ENCODE measurements at places on chromosomes 1 and 21.

DNA sequence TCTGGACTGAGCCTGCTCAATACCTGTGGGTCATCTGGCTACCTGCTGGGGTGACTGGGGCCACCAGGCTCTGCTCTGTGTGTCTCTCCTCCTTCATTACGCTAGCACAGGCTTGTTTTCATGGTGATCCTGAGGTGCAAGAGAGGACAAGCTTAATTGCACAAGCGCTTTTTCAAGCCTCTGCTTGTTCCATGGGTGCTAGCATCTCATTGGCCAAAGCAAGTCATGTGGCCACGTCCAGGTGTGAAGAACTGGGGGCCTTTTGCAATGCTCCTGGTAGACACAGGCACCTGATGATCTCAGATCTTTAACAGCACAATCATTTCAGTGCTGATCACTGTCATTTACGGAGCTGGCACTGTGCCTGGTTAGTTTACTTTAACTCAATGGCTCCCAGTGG is 114.6 kb downstream of the KAZN start:
- DNase-seq, result no peak

DNA sequence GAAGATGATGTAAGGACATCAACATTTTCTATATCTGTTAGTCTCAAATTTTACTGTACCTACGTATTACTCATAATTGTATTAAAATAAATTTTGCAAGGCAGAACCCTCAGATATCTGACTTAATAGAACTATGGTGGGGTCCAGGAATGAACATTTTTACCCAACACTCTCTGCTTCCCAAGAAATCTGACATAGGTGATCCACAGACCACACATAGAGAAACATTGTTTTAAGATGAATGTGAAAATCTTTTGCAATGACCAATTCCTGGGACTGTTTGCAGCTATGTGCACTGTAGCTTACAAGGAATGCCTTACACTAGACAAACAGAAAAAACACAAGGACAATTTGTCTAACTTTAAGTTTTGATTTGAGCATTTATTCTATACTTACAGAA is 645.6 kb upstream of the ADGRL2 start:
- no peak for DNase-seq

GRCh38 chr1:39158327-39159086 is 46.0 kb upstream of the MACF1 start:
- DNase-seq, result no peak

- no peak for DNase-seq
These were observed 74.7 kb upstream of the BACH1 start for GRCh38 chr21:29224006-29224405.

GRCh38 chr21:18368205-18368604 is 35.4 kb downstream of the TMPRSS15 start:
- DNase-seq, result no peak

DNA sequence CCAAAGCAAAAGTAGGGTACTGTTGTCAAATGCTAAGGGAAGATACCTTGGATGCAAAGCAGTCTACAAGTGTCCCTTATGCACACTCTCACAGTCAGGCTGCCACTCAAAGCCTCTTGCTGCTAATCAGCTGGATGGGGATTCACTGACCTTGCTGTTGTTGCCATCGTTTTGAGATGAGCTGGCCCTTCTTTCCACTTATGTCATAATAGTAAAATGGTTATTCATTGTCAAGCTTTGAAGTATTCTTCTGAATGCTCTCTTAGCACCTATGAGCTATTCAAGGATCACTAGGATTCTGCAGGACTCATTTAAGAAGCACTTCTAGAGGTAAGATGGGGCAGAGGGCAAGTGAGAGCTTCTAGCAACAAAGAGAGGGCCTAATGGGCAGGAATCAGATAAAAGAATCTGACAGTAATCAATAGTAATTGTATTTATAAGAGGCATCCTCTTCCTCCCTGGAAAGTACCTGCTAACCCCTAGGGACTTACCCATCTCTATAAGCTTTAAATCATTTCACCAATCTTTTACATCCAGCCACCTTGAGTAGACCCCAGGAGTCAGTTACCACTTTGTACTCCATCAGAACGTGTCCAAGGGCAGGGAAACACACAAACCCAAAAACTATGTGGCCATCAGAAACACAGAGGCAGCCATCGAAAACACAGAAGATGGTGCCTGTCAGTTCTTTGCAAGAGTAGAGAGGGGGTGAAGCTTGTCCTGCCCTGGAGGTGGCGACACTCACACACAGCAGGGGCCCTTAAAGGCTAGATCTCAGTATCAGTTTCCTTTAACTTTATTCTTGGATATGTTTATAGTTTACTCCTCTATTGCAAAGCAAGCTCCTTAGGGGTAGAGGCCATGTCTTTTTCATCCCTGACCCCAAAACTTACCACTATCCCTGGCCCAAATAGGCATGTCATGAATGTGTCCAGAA is 103.7 kb upstream of the NFIA start:
- no peak for DNase-seq

DNA sequence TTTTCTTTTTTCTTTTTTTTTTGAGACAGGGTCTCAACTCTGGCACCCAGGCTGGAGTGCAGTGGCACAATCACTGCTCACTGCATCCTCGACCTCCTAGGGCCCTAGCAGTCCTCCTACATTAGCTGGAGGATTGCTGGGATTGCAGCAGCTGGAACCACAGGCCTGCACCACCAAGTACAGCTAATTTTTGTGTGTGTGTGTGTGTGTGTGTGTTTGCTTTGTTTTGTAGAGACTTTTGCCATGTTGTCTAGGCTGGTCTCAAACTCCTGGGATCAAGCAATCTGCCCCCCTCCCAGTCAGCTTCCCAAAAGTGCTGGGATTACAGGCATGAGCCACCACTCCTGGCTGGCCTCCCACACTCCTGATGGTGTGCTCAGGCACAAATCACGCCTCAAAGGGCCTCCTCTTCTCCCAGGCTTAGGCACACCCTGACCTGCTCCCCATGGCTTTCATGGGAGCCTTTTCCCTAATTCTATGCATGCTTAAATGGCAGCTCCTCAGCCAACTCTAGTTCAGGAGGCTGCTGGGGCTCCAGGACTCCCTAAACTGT is 9.4 kb downstream of the FAM229A start:
- DNase-seq, result no peak

GRCh38 chr1:58922302-58923089 is 138.6 kb upstream of the JUN start:
- DNase-seq, result peak; percentile 45

GRCh38 chr1:198679535-198680173 is 40.8 kb downstream of the PTPRC start:
- peak; percentile 74 for DNase-seq

DNA sequence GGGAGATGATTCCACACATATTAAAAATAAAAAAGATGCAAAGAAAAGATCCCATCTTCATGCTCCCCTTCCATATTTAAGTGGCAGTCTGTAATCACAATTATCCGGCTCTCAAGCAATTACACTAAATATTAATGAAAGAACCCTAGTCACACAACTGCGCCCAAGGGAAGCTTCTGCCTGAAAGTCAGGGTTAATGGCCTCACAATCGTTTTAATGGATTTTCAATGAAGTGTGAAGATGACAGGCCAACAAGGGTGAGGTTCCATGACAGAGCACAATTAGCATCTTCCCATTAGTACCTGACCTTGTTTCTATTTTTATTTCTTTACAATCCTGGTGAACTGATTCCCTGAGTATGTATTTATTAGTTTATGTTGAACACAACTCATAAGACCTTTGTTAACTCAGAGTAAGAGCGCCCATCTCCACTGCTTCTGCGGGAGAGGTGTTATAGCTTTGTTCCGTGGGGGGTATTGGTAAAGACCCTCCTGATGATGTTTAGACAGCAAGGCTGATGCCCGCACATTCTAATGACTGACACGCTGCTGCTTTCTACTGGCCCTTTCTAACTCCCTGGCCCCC is 80.9 kb downstream of the IER5 start:
- DNase-seq, result no peak

GRCh38 chr1:54506594-54506993 is 41.4 kb upstream of the ACOT11 start:
- DNase-seq, result no peak

- DNase-seq, result no peak
These were observed 71.2 kb upstream of the MACF1 start for GRCh38 chr1:39133340-39133684.

DNA sequence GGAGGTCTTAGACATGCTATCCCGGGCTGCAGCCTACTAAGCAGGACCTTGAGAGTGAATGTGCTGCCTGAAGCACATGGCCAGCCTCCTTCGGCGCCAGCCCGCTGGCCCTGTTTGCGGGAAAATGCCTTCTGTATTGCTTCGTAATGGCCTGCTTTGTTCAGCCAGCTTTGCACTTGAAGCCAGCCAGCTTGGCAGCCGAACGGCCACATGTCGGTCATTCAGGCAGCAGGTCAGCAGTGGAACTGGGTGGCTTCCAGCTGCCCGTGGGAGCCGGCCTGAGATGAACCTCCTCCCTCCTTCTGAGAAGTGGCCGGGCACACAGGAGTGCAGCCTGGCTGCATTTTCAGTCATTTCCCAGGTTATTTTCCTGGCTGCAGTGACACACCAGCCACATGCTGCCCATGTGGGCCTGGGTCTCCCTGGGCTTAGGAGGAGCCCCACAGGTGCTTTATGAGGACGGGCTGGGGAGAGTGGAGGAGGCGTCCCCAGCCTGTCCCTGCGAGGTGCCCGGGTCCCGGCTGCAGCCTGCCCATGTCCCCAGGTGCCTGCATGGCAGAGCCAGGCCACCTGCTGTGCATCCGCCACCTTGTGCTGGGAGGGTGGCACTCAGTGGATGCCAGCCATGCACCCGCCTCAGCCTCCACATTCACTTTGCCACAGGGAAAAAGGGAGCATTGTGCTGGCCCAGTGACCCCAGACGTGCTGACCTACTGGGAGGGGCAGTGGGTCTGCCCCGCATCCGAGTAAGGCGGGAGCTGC is 103.5 kb downstream of the SIK1 start:
- no peak for DNase-seq

DNA sequence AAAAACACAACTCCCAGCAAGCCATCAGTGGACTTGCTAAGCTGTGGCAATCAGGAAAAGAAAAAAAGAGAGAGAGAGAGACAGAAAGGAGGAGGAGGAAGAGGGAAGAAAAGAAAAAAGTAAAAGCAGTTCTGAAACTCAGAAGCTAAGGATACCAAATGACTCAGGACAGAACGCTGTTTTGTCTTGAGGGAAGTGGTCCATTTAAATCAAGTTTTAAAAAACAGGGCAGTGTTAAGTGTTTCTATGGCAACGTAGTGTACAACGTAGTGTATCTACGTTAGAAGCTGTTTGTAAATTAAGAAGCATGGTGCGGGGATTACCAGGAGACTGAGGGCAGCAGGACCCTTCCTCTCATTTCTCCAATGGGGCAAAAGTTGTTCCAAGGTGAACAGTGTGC is 5.8 kb downstream of the ADORA3 start:
- no peak for DNase-seq

DNA sequence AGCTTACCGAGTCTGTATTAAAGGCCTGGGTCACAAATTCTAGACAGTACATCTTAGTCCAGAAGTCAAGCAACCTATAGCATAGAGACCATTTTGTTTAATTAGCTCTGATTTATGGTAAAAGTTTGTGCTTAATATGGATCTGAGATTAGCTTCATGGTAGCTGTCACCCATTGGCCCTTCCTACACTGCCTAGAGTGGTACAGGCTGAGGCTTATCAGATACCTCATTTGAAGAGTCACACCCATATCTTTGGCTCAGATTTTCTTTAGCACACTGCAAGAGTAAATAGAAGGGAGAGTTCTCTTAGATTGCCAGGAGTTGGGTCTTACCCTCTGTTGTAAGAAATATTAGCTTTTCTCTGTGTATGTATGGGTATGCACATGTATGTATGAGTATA is 3.6 kb downstream of the AK4 start:
- DNase-seq, result no peak

GRCh38 chr1:36384542-36385409 is 948 bp downstream of the STK40 start:
- peak; percentile 44 for DNase-seq

DNA sequence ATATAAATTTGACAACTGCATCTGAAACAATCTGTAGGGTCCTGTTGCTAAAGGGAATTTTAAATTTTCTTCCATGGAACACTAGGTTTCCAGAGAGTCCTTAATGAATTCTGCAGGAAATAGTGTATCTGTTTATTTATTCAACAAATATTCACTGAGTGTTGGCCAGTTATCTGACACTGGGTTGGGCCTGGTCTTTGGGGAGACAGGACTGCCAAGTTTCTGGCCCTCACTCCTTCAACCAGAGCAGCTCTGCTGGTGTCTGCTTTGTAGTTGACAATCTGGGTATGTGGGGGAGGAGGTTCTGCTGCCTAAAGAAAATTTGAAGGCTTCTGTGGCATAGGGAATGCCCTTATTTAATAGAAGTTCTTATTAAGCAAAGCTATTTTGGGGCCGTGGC is 26.1 kb upstream of the HUNK start:
- DNase-seq, result no peak

DNA sequence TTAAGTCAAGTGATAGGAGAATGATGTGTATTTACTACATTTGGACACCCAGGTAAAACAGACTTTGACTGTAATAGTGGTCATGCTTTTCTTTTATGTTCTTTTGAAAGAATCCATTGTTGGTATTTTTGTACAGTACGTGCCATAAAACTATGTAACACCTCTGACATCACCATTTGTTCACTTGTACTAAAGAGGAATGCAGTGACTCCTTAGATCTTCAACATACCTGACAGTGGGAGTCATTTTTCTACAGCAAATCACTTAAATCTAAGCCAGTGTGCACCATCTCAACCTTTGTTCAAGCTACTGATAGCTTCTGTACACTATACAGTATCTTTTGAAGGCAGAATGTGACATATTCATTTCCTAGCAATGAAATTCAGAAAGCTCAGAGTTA is 6.3 kb upstream of the PLD5 start:
- DNase-seq, result no peak

GRCh38 chr1:173995475-173995874 is 26.7 kb downstream of the RC3H1 start:
- no peak for DNase-seq

DNA sequence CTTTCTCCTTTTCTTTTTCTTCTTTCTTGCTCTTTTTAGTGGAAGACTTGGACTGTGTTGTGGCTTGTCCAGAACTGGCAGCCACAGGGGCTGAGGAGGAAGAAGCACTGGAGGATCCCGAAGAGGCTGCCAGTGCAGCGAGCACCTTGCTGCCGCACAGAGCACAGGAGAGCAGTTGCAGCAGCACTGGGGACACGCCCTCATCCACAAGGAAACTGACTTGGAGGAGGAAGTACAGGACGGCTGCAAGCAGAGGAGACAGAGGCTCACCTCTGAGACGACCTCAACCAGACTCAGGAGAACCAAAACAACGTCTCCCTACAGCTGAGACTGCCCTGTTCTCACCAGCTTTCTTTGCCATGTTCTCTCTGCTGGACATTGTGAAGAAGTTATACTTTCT is 88.9 kb downstream of the UBR4 start:
- DNase-seq, result no peak

- no peak for DNase-seq
These were observed 27.7 kb downstream of the PTPRF start for GRCh38 chr1:43558346-43558841.

DNA sequence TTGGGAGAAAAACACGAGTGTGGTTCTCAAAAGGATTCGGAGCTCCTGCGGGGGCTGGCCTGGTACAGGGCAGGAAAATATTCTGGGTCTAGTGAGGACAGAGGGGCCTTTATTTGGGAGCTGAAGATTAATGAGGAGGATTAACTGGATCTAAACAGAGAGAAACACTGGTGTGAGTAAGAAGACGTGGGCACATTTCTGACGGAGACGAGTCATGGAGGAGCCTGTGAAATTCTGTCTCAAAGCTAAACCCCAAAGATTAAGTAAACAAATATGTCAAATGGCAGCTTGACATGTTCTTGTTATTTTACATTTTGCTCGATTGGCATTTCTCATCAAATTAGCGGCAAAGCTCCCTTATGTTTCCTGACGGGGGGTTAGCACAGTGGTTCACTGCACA is 12.8 kb downstream of the PROK1 start:
- no peak for DNase-seq

- DNase-seq, result no peak
These were observed 13.7 kb upstream of the RHEX start for GRCh38 chr1:206039046-206039973.
